Psoas muscle (tissue), 8 donors: ENCODE measurements at places on chromosomes 4 and X. TPM values are rescaled to one million over a fixed set of nuclear protein-coding genes. Genes with fewer than 3 reads are reported as not detected.

CSAG3 gene
- total RNA-seq: not detected

DNA sequence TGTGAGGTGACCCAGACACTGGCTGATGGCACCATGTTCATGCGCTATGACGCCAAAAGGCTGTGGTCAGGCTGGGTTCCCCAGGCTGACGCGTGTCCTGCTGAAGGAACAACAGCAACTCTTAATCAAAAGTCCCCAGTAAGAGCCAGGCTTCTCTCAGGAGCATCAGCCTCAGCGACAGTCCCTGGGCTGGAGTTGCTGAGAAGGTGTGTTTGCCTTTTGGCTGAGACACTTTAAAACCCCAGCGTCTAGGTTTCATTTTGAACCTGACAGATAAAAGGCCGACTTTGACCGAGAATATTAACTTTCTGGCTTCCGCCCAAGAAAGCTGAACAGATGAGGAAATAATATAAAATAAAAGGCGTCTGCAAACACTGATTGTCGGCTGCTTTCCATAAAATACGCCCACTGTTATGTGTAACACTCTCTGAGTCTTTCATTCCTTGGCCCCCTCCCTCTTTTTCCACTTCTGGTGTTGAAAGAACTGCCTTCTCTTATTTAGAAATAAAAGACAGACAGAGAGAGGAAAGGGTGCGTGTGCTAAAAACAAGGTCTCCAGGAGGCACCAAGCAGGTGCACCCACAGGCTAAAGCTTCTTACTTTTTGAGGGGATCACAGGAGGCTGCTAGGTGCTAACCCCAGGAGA is 373.6 kb downstream of the MID1IP1 start:
- no peak for DNase-seq

DNA sequence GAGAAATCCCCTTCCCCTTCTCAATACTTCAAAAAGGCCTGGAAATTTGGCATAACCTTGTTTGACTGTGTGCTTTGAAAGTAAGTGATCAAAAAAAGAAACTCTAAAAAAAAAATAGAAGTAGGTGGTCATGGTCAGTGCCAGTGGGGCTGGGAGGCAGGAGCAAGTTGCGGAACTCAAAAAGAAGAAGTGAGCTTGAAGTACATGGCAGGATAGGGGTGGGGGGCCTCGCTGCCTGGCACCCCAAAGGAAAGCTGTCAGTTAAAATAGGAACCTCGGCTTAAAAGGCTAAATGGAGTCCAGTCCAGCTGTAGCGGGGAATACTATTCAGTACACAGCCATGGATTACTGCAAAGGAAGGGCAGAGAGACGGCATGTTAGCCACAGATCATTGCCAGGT is 12.2 kb upstream of the NKRF start:
- DNase-seq: no peak

- DNase-seq: no peak
Measured at GRCh38 chrX:107549504-107549903, 78.8 kb upstream of the PRPS1 start.

GRCh38 chr4:166146806-166147540 is 273.9 kb downstream of the TLL1 start:
- DNase-seq: no peak

- no peak for DNase-seq
Measured at GRCh38 chr4:62871078-62871477, 1538.2 kb downstream of the TECRL start.
